ENCODE measurements at places on chromosomes 2 and 18.

DNA sequence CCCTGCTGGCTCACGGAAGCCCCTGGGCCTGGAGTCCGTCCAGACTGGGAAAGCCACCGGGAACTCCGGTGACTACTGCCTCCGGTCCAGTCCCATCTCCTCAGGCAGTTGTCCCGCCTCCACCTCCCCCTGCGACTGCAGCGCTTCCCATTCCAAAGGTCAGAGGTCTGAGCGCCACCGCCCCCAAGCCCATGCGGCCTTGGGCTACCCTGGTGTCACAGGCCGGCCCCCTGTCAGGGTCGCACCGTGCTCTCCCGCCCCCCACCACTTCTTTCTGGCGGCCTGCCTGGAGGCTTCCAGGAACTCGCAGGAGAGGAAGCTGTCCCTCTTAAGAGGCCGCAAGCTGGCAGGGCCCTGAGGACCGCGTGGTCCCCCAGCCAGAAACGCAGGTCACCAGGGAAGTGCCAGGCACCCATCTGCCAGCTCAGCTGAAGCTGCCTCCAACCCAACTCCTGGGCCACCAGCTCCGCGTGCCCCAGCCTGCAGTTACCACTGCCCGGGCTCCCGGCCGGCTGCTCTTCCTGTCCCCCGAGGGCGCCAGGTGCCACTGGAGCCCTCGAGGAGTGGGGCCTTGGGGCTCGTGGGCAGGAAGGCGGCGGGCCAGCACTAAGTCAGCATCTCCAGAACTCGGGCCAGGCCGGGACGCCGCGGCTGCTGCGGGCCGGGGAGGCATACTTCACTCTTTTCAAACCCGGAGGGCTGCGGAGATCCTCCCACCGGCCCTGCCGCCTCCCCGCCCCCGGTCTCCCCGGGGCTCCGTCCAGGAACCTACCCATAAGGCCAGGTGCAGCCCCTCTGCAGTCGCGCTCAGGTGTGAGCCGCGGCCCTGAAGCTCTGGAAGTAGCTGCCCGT is 83.3 kb upstream of the POMC start:
- no peak for DNase-seq

DNA sequence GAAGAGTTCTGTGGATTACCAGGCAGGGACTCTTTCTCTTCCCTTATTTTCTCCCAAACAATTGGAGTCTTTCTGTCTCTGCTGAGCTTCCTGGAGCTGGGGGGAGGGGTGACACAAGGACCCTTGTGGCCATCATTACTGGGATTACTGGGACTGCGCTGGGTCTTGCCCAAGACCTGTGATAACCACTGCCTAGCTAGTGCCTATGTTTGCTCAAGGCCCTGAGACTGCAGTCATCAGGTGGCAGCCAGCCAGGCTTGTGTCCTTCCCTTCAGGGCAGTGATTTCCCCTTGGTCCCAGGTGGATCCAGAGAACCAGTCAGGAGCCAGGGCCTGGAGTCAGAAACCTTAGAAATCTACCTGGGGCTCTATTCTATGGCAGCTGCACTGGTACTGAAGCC is 355.6 kb downstream of the PARD3B start:
- DNase-seq: no peak

GRCh38 chr2:29787473-29788465 is 133.6 kb downstream of the ALK start:
- no peak for DNase-seq

DNA sequence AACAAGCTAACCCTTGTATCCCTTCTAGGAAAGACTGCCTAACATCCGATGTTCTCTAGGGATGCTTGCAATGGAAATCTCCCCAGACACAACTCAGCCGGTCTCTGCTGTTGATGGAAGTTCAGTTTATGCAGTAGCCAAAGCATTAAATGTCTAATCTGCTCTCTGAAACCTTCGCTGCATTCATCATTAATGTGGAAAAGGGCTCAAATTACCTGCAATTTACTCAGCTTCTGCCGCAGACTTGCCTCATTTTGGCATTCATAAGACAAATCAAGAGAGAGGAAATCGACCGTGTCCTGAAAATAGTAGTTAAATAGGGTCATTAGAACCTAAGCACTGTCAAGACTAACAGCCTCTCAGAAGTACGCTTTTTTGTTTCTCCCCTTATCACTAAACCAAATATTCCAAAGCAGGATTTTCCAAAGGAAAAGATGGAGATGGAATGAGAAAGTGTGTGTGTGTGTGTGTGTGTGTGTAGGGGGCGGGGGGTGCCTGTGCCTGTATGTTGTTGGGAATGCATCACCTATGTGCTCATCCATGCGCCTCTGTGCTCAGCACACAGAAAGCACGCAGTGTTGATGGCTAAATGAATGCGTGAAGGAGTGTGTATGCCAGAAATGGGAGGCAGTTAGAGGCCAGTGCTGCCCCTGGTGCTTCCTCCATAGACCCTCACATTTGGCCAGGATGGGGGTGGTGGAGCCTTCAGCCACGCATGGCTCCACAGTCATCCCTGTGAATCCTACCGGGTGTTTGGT is 7.4 kb downstream of the LCT start:
- no peak for DNase-seq

DNA sequence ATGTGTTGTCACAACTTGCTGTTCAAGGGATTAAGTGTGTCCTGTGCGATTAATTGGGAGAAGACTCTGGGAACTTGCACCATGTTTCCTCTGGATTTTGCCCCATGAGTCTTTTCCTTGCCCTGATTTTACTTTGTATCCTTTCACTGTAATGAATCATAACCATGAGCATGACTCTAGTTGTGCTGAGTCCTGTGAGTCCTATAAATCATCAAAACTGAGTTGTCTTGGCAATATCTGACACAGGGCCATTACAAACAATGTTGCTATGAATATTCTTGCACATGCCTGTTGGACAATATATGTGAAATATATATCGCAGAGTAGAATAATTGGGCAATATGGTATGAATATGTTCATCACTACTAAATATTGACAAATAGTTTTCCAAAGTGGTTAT is 56.5 kb upstream of the COL5A2 start:
- no peak for DNase-seq

- no peak for DNase-seq
Observed at GRCh38 chr2:5849562-5849961, 157.4 kb downstream of the SOX11 start.

GRCh38 chr2:39851651-39852110 is 72.6 kb upstream of the THUMPD2 start:
- DNase-seq: peak; percentile 12

- DNase-seq: no peak
Observed at GRCh38 chr2:73295751-73296400, 2.5 kb upstream of the EGR4 start.

DNA sequence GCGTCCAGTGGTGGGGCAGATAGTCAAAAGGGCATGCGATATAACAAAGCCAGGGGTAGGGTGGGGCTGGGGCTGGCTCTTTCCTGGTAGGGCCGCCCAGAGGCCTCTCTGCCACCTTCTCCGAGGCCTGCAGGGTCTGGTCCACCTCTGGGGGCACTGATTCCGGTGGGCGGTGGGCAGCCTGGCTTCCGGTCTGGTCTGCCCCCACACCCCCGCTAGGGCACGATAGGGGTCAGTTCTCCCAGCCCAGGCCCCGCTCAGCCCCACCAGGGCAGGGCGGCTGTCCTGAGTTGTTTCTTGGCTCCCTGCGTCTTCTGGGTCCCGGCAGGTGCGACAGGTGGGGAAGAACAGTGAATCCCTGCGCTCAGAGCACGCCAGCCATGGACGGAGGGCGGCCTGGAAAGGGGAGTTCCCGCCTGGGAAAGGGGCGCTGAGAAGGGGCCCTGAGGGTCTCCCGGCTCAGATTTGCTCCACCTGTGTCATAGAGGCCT is 707 bp upstream of the ERFE start:
- no peak for DNase-seq

DNA sequence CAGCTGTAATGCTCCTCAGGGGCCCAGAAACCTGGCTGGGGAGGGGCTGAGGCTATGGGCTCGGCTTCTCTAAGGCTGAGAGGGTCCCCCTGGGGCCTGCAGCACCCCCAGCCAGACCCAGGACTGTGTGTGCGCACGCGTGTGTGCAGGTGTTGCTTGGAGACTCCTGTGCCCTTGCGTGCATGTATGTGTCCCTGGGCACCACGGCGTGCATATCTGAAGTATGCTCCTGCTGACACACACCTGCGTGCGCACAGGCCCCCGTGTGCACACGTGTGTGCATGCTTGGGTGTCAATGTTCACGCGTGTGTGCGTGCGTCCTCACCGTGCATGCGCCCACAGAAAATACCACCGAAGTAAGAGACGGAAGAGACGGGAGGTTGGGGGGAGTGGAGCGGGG is 14.9 kb upstream of the ECEL1 start:
- no peak for DNase-seq

DNA sequence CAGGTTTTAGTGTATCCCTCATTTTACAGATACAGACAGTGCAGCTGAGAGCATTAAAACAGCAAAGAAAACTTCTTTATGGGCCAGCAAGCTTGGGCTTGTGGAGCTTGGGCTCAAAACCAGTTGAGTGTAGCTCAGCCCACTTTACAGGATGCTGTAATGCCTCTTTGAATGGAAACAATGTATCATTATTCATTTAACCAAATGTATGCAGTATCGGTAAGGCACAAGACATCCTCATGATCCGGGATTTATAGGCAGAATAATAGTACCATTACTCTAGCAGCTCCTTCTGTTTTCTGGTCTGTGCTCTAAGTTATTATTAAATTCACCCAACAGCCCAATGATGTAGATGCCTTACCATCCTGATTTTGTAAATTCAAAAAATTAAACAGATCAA is 575.1 kb upstream of the CDH7 start:
- DNase-seq: no peak

DNA sequence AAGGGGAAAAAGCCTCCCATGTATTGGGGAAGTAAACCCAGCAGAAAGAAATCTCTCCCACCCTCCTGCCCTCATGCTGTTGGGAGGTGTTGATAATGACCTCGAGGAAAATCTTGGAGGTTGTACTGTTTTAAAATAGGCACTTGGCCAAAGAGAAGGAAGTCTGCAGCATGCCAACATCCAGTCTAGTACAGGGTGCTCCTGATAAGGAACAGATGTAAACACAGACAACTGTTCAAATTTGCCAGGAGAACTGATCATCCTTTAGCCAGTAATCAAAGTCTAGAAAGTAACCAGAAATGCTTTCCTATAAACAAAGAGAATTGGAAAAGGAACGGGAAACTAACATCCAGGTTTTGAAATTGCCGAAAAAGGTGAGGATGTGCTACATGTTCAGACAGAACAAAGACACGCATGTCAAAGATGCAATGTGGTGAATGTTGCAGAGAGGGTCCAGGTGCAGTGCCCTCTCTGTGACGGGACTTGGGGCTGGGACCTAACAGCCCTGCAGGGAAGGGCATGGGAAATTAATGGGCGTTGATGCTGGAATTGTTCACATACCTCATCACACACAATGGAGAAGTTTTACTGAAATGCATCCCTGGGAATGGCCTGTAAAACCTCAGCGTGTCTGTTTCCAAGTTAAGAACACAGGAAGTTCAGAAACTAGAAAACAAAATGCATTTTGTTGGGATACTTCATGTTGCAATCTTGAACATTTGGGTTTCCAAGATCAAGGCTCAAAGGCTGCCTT is 125.7 kb upstream of the RND3 start:
- no peak for DNase-seq

- DNase-seq: no peak
Observed at GRCh38 chr2:74441170-74441689, 507 bp downstream of the RTKN start.

DNA sequence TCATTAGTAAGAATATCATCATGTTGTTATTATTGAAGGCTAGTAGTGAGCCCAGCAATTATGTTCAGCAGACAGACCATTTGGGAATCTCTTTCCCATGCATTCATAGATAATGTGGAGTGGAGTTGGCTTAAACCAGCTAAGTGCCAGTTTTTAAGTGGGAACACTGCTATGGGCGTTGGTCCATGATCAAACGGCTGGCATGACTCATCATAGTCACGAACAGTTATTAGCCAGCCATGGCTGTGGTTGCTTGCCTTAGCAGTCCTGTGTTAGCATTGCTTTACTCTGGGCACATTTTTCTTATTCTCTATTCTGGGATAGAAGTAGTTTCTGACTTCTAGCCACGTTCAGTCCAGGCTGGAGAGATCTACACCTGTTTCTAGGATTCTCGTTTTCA is 17.7 kb downstream of the EIF4E2 start:
- no peak for DNase-seq

GRCh38 chr18:22701326-22701725 is 231.8 kb upstream of the RBBP8 start:
- DNase-seq: no peak

GRCh38 chr2:217732992-217733391 is 269.8 kb downstream of the TNS1 start:
- no peak for DNase-seq

- DNase-seq: no peak
Observed at GRCh38 chr2:37800176-37800858, 124.8 kb upstream of the RMDN2 start.

- DNase-seq: no peak
Observed at GRCh38 chr2:167144179-167144898, 256.1 kb downstream of the XIRP2 start.

GRCh38 chr2:21118302-21118920 is 5.4 kb upstream of the TDRD15 start:
- DNase-seq: peak; percentile 4

DNA sequence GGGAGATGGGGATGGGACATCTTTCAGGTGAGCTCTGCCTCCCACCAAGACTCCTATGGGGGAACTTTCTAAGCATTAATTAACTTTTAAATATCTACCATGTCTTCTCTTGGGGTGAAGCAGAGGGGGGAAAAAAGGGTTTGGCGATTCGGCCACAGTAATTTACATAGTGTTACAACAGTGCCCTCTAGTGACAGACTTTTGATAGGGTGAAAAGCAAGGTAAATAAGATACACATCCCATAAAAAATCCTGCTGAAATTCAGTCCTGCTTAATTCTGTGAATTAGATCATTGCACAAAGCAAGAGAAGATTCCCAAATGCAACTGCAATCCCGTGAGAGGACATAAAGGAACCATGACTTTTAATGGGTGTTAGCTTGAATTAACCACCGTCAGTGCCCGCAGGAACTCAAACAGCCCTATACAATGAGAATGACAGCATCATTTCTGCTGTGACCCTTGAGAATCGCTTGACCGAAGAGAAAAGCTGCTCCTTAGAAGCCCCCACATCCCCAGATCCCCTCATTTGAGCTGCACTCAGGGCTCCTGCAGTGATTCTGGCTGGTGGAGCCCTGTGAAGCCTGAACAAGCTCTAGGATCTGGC is 32.8 kb downstream of the FAM124B start:
- peak; percentile 33 for DNase-seq

- no peak for DNase-seq
Observed at GRCh38 chr18:31241425-31241824, 76.5 kb upstream of the DSG1 start.

DNA sequence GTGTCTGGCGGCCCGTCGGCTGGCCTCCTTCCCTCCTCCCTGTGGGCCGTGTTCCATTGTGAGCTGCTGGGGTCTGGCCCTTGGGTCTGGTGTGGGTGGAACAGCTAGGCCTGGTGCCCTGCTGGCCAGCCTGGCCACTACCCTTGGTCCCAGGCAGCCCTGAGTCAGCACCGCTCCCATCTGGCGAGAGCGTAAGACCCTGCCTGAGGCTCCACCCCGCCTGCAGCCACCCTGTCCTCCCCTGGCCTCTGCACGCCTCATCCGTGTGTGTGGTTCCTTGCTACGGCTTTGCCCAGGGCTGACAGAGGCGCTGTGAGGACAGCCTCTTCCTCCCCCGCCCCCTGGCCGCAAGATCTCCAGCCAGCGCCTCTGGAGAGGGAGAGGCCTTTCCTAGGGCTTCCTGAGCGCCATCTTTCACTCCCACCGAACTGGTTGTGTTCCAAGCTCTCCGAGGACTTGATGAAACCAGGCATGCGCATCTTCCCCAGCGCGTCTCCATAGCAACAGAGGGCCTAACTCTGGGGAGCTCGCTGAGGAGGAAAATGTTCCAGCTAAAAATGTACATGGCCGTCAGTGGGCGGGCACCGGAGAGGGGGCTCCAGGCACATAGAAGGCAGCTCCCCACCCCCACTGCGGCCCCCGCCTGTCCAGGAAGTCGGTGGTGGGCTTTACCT is 83.0 kb downstream of the STPG4 start:
- DNase-seq: peak; percentile 62
